Activated T-cell treated with anti-CD3 and anti-CD28 coated beads, Interleukin-2, amount 50 U/mL, for 48 hours (primary cell): ENCODE measurements at places on chromosomes 6 and 20.

DNA sequence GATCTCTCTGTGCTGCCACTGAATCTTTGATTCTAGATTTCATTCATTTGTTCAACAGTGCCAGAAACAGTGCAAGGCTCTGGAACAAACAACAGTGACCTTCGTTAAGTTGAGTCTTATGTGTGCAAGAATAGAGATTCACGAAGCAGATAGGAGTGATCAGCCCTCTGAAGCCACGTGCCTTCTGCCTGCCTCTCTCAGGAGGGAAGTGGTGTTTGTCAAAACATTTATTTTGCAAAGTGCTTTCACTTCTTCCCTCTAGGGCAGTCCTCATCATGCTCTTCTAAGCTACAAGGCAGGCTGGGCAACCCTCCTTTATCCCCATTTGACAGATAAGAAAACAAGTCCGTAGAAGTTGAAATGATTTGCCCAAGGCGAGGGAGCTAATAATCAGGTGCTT lies 204.3 kb downstream of the TFAP2C start:
- no peak for DNase-seq

DNA sequence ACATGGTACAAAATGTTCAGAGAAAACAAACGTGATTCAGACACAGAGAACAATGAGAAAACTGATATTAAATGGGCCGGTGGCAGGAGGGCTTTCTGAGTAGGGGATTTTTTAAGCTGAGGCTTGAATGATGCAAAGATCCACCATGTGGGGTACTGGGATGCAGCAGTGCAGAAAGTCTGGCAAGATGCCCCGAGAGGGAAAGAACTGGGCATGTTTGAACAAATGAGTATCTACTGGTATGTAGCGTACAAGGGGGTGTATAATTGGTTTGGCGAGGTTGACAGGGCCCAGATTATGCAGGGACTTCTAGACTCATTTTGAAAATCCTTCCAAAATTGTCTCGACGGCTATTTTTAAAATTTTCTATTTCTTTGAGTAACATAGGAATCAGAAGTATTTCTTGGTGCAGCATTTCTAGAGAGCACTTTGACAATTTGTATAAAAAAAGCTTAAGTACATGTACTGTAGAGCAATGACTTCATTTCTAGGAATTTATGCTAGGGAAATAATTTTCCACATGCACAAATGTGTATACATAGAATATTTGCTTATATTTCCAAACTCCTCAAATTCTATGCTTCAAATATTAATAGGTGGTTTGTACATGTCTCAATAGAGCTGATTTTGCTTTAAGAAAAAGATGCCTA lies 119.6 kb upstream of the DOK5 start:
- no peak for DNase-seq

DNA sequence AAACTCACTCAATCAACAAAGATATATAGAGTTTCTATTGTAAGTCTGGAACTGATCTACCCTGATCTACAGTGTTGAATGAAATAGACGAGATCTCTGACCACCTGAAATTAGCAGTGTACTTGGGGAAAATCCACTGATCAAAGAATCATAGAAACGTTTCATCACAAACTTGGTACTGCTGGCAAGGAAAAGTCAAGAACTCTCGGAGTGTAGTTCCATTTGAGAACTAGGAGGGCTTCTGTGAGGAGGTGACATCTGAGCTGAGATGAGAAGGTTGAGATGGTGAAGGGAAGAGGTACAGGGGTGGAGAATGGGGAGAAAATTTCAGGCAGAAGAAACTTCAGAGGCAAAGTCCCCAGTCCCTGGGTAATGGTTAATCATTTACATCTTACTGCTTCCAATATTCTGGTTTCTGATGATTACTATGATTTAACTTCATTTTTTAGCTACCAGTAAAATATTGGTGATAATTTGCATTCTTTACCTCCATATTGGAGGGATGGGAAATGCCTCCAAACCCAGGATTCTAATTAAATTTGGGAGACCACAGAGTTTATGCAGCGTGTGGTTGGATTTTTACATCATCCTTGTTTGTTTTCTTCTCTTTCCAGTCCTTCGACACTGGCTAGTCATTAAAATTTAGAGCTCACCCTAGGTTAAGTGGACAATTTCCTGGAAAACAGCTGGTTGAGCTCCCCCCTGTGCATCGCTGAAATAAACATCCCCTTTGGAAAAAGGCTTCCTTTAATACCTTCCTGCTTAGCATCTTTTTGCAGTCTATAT lies 191.9 kb downstream of the BCAS1 start:
- DNase-seq = no peak

GRCh38 chr20:48336597-48336996 lies 491.2 kb downstream of the PREX1 start:
- no peak for DNase-seq

- peak; percentile 87 for DNase-seq
Observed at GRCh38 chr6:30325873-30326525, 728 bp upstream of the TRIM39 start.

DNA sequence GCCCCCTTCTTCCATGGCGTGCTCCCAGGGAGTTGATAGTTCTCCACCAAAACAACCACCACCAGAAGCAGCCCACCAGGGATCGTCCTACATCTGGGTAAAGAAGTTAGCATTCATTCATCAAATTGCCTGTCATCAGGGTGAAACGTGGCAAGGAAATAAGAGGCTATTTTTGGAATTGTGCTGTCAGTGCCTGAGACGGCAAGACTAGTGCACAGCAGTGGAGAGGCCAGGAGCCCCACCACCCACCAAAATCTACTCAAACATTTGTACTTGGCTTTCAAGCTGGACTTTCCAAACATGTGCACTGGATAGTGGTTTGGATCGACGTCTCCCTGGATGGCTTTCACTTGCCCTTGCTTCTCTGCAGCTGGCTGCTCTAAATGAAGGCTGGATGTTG lies 44.8 kb downstream of the TXNDC5 start:
- no peak for DNase-seq

- DNase-seq = no peak
Observed at GRCh38 chr6:122405417-122405816, 6.0 kb downstream of the HSF2 start.

- DNase-seq = no peak
Observed at GRCh38 chr20:25481235-25481917, 73.9 kb downstream of the GINS1 start.

GRCh38 chr6:19324376-19324775 lies 512.8 kb upstream of the ID4 start:
- DNase-seq = no peak

- no peak for DNase-seq
Observed at GRCh38 chr6:15301179-15302006, 55.5 kb downstream of the JARID2 start.

DNA sequence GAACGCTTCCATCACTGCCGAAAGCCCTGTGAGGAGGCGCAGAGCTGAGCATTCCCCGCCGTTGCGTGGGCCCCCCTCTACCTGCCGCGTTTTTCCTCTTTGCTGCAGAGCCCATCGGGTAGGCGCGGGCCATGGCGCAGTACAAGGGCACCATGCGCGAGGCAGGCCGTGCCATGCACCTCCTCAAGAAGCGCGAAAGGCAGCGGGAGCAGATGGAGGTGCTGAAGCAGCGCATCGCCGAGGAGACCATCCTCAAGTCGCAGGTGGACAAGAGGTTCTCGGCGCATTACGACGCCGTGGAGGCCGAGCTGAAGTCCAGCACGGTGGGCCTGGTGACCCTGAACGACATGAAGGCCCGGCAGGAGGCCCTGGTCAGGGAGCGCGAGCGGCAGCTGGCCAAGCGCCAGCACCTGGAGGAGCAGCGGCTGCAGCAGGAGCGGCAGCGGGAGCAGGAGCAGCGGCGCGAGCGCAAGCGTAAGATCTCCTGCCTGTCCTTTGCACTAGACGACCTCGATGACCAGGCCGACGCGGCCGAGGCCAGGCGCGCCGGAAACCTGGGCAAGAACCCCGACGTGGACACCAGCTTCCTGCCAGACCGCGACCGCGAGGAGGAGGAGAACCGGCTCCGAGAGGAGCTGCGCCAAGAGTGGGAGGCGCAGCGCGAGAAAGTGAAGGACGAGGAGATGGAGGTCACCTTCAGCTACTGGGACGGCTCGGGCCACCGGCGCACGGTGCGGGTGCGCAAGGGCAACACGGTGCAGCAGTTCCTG lies 693 bp downstream of the FAM50B start:
- no peak for DNase-seq

- no peak for DNase-seq
Observed at GRCh38 chr6:151241853-151242252, 2.1 kb downstream of the AKAP12 start.

DNA sequence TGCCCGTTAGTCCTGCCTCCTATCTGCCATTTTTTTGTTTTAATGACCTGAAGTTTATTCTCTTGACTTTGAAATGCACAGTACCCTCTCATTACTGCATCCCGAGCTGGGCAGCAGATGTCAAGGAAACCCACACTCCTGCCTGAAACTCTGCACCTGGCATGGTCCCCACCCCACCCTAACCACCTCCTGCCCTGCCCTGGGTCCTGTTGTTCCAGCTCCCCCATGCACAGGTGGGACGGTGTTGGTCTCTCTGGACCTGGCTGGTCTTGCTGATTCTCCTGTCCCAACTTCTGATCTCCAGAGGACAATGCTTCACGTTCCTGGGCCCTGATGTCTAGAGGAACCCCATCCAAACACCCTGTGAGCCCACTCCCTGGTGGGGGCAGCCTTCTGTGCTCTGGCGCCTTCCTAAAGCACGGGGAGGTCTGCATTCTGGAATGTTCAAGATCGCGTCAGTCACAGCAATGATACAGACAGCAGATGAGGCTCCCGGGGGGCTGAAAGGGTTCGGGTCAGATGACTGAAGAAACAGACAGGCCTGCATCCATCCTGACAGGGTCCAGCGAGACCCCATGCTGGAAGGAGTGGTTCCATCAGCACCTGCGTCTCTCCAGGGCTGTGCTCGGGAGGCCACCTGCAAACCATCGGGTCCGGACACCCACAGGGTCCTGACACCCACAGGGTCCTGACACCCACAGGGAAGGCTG lies 73.6 kb downstream of the ERMARD start:
- no peak for DNase-seq

DNA sequence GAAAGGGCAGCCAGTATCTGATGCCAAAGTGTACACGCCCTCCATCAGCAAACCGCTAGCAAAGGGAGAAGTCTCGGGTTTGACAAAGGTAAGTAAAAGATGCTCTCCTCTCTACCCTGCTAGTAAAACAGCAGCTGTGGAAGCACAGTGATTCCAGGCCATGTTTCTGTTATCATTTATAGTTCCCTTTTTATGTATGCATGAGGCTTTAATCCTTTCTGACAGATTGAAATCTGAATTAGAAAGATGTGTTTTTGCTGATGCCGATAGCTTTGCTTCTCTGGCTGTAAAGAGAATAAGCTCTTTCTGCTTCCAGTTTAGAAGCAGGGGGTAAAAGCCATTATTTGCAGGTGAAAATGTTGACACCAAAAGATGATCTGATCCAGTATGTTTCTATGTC lies 392.4 kb upstream of the SOX4 start:
- no peak for DNase-seq

DNA sequence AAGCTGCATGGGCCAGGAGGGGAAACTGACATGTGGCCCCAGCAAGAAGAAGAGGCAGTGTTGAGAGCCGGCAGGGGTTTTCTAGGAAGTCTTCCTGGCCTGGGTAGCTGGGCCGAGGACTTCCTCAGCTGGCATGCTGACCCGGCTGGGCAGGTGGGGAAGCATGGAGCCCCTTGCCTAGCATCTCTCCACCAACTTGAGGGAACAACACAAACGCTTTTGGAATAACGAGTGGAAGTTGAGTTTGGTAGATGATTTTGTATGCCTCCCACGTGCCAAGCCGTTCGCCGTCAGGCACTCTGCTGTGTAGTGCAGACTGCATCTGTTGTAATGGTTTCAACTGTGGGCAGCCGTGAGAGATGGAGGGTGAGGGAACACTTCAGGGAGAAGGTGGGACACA lies 7.3 kb downstream of the TMEM181 start:
- no peak for DNase-seq

DNA sequence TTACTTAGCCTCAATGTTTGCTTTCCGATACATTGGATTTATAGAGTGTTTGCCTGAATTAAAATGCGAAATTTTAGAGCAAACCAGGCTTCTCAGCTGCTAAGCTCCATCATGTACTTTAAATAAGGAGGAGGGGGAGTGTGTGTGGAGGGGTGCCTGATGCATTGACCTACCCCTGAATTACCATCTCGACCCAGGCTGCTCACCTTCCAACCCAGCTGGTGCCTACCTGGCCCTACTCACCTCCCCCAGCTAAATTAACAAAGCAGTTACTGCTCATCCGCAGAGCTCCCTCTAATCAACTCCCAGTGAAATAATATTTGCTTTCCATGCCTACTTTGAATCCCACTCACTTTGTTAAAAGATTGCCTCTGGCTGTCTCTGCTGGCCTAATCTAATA lies 544.5 kb downstream of the MAFB start:
- DNase-seq = no peak
